Skeletal muscle cell (primary cell): ENCODE measurements at places on chromosomes 12 and 14.

DNA sequence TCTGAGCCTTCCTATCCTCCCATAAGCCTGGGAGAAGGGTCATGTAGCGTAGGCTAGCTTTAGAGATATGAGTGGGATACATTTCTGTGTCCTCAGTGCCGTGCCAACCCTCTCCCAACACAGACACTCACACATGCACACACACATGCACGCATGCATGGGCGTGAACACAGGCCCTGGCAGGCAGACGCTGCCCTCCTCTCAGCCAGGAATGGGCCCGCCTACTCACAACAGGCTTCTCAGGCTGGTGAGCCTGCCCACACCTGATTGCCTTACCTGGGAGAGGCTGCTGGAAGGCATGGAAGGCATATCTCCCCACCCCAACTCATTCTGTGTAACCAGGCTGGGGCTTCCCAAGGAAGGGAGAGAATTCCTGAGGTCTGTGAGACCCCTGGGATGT lies 12.8 kb upstream of the ACVR1B start:
- DNase-seq: no peak

GRCh38 chr14:89473989-89474388 lies 57.0 kb upstream of the FOXN3 start:
- peak; percentile 12 for DNase-seq

DNA sequence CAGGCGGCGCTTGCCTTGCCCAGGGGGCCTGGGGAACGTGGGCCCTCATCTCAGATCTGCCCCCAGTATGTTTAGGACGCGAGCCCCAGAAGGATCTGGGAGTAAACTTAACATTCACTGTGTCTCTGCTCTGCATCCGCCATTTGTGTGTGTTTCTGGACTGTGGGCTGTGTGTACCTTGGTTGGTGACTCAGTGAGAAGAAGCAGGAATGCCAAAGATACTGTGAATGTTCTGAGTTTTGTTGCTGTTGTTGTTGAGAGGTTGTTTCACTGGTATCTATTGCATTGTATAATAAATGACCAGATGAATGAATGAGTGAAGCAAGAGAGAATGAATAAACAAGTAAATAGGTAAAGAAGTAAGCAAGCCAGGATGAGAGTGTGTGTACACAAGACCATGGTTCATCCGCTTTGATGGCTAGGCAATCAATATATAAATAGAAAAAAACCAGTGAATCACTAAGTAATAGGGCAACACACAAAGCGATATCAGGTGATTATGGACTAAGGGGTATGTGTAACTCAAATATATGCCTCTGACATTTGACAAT lies 20.5 kb downstream of the MEG3 start:
- no peak for DNase-seq

DNA sequence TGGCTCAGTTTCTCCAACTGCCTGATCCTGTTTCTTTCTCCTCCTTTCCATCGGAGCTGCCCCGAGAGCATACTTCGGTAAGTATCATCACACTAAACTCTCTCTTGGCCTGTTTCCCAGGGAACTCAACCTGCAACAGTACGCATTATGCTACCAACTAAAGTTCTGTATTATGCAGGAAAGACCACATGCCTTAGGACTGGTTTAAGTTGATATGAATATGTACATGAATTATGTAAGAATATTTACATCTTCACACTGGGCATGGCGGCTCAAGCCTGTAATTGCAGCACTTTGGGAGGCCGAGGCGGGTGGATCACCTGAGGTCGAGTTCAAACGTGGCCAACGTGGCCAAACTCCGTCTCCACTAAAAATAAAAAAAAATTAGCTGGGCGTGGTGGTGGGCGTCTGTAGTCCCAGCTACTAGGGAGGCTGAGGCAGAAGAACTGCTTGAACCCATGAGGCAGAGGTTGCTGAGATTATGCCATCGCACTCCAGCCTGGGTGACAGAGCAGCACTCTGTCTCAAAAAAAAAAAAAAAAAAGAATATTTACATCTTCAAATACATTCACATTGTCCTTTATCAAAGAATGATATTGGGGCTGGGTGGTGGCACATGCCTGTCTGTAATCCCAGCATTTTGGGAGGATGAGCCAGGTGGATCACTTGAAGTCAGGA lies 31.9 kb upstream of the VPS33A start:
- no peak for DNase-seq
